ENCODE measurements at places on chromosomes 2 and 18. TPM values are rescaled to one million over a fixed set of nuclear protein-coding genes. Genes with fewer than 3 reads are reported as not detected.

The NLRC4 gene
- 0.11 TPM for total RNA-seq

The CRYBA2 gene
- total RNA-seq = not detected

The GALNT14 gene
- total RNA-seq = 44.3 TPM

The CSRNP3 gene
- total RNA-seq = not detected

The LTBP1 gene
- total RNA-seq = 34.8 TPM

The RAB6D gene
- 0.02 TPM for total RNA-seq

The RGPD8 gene
- 4.4 TPM for total RNA-seq

The CRYGD gene
- total RNA-seq = not detected

The MARS2 gene
- total RNA-seq = 11.3 TPM

The ODC1 gene
- 205 TPM for total RNA-seq

The ANKRD53 gene
- 0.28 TPM for total RNA-seq
